ENCODE measurements at places on chromosomes 11 and 22.
A peak's percentile ranks its signal among the peaks of the same experiment; 100 is the strongest.

DNA sequence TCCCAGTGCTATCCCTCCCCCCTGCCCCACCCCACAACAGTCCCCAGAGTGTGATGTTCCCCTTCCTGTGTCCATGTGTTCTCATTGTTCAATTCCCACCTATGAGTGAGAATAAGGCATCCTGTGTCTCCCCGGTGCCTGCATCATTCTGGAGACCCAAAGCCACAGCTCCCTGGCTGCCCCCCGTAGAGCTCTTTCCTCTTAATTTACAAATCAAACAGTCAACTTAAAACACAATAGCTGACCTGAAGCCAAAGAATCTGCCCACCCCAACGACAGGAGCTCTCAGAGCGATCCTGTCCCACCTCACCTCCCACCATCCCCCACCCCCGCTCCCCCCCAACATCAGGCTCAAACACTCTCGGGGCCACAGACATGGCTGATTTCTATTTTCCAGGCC lies 558.3 kb downstream of the BRD1 start:
- no peak for DNase-seq

- no peak for DNase-seq
These were observed 12.9 kb downstream of the APLNR start for GRCh38 chr11:57224128-57224527.

GRCh38 chr11:65891219-65892136 lies 1.0 kb downstream of the CCDC85B start:
- DNase-seq = peak; percentile 83

DNA sequence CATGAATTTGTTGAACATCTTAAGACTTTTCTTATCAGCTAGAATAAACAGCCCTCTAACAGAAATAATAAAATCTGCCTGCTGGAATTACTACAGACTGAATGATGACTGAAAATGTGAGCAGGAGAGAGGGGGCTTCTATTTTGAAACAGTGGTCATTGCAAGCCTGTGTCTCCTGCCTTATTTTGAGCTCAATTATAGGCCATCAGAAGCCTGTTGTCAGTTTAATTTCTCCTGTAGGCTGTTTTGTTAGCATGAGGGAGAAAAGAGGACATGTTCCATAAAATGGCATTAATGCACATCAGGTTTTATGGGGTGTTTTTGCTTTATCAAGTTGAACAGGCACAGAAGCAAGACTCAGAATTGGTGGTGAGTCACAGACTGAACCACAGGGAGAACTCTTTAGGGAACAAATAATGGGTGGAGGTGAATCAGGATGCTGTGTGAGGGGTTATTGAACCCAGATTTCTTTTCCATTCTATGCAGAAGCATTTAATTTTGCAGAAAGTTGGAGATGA lies 129.1 kb downstream of the PARVA start:
- DNase-seq = peak; percentile 66

DNA sequence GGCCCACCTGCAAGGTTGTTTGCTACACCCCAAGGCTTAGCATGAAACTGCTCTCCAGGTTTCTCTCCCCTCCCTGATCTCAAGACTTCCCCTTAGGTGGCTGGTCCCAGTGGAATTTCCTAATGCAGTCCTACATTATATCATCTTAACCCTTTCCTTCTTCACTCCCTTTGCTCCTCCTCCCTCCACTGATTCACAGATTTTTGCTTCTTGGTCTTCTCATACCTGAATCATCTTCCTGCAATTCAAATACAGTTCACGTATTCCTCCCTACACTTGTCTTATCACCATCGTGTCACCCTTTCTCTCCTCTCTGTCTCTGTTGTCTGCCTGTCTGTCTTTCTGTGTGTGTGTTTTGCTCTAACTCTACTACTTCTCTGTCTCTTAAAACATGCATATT lies 17.0 kb downstream of the MMP10 start:
- no peak for DNase-seq

DNA sequence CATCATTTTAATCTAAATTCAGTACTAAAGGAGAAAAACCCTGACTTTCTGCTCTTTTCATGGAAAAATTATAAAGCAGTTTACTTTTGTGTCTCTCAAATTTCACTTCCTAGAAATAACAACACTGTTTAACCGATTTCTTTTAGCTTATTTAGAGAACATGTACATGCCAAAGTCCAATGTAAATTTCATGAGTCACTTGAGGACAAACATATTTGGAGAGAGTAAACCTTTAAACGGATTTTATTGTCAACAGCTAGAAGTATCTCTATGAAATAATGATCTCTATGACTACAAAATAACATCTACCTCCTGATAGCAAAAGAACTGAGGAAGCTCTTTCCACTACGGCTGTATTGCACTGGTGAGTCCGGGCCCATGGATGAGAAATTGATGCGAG lies 46.3 kb upstream of the SLC22A25 start:
- DNase-seq = no peak

DNA sequence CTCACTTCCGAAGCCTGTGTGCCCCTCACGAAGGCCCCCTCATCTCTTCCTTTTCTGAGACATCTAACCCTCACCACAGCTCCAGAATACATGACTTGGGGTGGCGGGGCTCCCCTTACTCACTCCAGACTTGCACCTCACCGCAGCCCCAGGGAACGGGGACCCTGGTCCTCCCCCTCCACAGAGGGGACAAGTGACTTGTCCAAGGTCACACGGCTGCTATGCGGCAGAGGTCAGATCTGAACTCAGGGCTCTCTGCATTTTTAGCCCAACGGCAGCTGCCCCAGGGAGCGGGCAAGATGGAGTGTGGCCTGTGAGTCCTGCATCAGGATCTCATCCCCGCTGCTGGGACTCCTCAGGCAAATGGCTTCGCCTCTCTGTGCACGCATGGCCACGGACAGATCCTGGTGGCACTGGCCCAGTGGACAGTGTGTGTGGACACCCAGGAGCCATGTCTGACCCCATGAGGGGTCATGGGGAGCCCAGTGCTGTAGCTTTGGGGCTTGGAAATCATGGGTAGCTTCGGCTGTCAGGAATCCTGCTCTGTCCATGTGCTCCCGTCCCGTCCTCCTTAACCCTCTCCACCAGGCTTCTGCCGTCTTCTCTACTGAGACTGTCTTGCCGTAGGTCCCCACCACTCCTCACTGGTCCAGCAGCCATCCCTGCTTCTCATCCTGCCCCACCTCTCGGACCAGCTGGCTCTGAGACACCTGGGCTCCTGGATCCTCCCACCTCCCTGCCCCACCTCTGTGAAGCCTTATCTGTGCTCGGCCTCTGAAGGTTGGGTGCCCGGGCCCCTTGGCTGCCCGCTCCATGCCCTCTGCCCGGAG lies 48.0 kb upstream of the CARS1 start:
- no peak for DNase-seq

DNA sequence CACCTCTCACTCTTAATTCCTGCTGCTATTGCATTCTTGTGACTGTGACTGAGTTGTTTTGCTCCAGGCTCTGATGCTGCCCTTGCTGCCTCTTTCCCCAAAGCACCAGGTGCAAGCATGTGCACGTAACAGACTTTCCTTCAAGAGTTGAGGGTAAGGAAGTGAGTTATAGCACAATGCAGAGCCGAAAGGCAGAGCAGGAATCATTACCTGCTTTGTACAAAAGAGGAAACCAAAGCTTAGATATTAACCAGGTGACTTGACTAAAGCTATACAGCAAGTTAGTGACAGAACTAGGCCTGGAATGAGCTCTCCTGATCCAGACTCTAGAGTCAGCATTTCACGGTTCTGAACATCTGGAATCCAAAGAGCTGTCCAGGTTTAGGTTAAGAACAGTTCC lies 33.6 kb downstream of the NEU3 start:
- no peak for DNase-seq

- no peak for DNase-seq
These were observed 40.4 kb downstream of the FLI1 start for GRCh38 chr11:128734103-128734831.

GRCh38 chr11:3745161-3745560 lies 52.2 kb downstream of the NUP98 start:
- DNase-seq = no peak

DNA sequence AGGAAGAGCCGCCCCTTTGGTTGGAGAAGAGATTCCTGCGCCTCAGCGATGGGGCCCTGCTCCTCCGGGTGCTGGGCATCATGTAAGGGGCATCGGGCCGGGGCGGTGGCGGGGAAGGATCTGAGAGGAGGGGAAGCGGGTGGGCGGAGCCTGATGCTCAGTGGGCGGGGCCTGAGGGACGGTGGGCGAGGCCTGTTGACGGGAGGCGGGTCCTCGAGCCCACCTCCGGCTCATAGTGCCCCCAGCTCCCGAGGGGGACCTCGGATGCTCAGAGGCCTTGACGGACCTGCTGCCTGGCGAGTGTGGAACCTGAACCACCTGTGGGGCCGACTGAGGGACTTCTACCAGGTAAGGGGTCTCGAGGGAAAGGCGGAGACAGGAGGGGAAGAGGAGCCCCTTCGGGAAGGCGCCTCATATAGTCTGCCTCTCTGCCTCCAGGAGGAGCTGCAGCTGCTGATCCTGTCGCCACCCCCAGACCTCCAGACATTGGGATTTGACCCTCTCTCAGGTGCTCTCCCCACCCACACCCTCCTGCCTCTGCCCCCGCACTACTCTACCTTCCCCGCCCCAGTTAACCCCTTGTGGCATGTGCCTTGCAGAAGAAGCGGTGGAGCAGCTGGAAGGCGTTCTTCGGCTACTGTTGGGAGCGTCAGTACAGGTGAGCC lies 799 bp downstream of the CCDC88B start:
- no peak for DNase-seq

GRCh38 chr11:36026315-36026968 lies 82.6 kb downstream of the LDLRAD3 start:
- DNase-seq = no peak

GRCh38 chr11:9760193-9760575 lies 96.3 kb downstream of the SWAP70 start:
- DNase-seq = peak; percentile 93

DNA sequence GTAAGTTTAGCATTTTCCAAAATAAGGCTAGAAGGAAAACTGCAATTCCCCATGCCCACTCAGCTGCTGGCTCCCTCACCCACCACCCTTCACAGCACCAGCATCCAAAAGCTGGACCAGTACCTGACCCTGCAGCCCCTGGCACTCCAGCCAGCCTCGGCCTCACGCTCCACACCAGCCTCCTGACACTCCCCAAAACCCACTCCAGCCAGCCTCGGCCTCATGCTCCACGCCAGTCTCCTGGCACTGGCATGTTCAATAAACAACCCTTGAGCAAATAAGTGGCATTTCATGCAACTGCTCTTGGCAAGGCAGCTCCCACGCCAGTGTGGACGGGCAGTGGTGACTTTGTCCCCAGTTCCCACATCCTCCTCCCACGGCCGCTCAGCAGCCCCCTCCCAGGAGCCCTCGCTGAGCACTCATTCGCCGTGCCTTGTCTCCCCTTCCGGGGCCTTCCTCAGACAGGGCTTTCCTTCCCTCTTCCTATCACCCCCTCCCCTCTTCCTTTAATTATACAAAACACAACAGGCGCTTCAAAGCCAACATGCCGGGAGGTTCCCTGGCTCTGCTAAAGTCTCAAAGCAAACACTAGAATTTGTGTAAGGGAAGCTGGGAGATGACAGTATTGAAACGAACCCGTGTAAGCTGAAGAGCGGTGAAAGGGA lies 6.8 kb downstream of the TOLLIP start:
- DNase-seq = no peak

- DNase-seq = no peak
These were observed 191.9 kb upstream of the DDI1 start for GRCh38 chr11:103844327-103845215.

DNA sequence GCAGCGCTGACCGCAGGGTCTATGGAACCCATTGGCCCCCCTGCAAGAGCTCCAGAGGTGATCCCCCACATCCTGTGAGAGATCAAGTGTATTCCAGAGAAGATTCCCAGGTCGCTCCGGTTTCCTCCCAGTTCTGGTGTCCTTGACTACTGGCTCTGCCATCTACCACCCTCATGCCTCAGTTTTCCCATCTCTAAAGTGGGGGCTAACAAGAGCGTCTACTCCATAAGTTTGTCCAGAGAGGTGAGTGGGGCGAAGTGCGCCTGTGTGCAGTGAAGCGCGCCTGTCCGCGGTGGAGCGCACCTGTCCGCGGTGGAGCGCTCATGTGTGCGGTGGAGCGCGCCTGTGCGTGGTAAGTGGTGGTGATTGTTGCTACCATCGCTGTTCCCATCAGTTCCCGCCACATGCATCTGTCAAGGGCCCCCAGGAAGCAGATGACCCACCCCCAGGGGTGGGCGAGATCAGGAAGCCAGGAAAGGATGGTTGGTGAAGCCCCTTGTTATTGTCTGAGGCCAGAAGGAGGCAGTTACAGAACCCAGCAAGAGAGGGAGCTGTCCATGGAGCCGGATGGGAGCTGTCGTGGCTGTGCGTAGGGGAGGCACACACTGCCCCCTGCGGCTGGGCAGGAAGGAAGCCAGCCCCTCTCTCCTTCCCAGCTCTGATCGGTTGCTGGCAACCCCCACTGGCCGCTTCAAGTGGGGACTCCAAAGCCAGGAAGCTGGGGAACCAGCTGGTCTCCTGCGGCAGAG lies 73.2 kb upstream of the FGF3 start:
- no peak for DNase-seq

DNA sequence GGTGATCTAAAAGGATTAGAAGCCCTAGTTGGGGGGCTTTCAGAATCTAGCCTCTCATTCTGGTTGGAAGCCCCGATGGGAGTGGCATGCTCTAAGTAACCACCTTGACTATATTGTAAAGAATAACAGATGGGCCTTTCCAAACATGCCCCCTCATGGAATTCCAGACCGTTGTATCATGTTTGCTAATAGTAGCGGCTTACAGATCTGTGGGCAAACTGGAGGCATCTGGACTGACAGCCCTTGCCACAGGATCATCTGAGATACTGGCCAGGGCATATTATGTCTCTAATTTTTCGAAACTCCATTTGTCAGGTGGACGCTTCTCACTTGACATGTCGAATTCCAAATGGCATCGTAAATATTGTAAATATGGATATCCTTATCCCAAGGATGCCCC lies 10.5 kb downstream of the APIP start:
- DNase-seq = no peak

DNA sequence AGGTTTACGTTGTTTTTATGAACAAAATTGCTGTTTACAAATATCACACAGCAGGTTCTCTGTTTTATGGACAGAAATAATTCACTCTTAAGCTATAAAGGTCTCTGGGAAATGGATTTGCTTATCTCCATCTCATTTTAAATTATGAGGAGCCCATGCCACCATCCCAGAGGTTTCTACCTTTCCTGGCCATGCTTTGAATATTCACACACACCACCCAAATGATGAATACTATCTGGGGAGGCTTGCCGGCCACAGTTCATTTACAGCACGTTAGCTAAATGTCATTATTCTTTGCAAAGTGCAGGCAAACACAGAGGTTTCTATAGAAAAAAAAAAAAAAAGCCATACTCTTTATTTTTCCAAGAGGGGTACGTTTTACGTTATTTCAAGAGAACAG lies 1446.7 kb downstream of the FAM181B start:
- DNase-seq = no peak

- no peak for DNase-seq
These were observed 5.0 kb upstream of the MUC6 start for GRCh38 chr11:1041471-1041870.

- no peak for DNase-seq
These were observed 9.6 kb downstream of the ACO2 start for GRCh38 chr22:41478473-41478872.

- DNase-seq = no peak
These were observed at the start of gene MS4A15 for GRCh38 chr11:60756307-60757032. Gene MS4A15, plus strand, starts transcription at chr11:60756867. Its CDS starts 6,867 bp downstream, at chr11:60763734.

GRCh38 chr11:73536961-73537360 lies 61.0 kb downstream of the FAM168A start:
- DNase-seq = no peak

GRCh38 chr11:64283092-64283491 lies 1.4 kb downstream of the BAD start:
- DNase-seq = no peak

Measured in foreskin fibroblast (primary cell).